Right cardiac atrium (tissue), 5 donors: ENCODE measurements at places on chromosomes 7 and 10. TPM values are rescaled to one million over a fixed set of nuclear protein-coding genes. Genes with fewer than 3 reads are reported as not detected.

Gene ZNF488
- total RNA-seq, result not detected

Gene SH2D4B
- total RNA-seq, result not detected

DNA sequence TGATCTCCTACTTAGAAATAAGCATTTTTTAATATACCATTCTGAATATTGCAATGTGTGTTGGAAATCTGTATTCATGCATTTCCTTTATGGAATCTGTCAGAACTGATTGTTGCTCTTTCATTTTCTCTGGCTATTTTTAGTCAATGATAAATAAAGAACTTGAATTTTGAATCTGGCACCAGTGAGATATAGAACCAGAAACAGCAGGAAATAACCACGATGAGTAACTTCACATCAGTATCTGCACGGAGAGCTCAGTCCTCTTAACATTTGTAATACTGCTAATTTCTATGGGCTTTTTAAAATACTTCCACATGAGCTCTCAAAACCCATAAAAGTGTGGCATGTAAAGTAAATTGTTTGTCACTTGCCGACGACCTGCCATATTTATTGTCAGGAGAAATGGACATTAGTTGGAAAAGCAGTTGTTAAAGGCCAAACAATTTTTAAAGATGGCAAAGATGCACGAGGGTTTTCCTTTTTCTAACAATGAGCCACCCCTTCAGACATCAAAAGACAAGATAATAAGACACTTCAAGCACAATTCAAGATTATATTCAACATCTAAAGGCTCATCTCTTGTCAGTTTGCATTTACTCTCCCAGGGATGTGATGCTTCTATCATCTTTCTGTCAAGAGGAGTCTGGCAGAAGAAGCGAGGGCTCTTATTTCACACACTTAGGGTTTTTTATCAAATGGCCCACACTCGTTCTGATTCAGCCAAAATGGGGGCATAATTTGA is 118.3 kb downstream of the POU6F2 start:
- DNase-seq, result no peak

Gene SLC39A12
- total RNA-seq, result not detected

DNA sequence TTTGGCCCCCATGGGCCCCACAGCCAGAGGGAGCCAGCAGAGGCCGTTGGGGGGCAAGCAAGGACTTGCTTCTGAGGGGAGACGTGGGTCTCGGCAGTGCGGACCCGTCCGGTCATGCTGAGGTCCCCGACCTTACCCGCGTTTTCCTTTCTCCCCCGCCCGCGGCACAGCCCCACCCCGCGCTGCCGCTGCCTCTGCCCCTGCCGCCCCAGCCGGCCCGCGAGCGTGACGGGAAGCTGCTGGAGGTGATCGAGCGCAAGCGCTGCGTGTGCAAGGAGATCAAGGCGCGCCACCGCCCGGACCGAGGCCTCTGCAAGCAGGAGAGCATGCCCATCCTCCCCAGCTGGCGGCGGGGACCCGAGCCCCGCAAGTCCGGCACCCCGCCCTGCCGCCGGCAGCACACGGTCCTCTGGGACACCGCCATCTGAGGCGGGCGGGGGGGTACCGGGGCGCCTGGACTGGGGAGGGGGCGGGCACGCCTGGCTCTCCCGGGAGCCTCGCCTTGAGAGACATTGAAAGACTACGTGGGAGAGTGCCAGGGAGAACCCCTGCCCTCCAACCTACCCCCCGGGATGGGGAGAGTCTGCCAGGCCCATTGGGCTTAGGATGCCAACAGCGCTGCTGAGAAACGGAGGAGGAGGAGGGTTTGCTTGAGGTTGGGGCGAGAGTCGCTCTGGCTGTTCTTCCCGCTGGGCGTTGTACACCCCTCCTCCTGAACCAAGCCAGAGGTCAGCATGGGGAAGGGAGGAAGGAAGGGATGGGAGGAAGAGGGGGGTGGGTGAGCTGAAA is 9.9 kb downstream of the NYAP1 start:
- peak; percentile 80 for DNase-seq

Gene C10orf62
- total RNA-seq, result not detected

Gene AKR1C8
- total RNA-seq, result 0.21 TPM

DNA sequence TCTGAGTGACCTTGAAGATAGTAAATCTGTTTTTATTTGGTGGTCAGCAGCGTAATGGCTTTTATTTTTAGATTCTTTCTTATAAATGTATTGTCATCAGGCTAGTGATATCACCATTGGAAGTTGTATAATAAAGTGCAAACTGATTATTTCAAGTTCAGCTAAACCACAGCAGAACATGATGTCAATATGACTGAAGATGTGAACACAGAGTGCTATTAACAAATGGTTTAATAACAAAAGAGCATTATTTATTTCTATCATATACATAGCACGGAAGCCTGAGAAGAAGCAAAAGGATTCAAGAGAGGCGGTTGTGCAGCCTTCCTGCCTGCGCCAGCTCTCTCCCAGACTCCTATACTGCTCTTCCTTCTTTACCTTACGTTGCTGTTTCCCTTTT is 142.7 kb downstream of the SDK1 start:
- DNase-seq, result no peak

Gene GLCCI1
- 8.3 TPM for total RNA-seq

- no peak for DNase-seq
Observed at GRCh38 chr10:91778485-91778884, 19.7 kb upstream of the TNKS2 start.

DNA sequence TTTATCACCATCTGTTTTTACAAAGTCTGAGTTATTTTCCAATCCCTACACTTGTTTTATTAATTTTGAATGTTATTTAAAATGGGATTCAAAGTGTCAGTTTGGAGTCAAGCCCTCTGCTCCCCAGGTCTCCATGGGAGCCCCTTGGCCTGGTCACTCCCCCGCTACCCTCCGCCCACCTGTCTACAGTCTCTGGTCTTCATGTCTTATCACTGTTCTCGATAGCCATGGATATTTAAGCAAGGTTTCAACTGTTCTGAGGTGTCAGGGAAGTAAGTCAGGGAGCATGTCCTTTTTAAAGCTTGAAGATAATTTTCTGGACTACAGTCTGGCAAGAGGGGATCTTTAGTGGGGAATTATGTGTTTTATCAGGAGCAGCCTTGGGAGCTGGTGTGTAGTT is 19.1 kb upstream of the HPS1 start:
- DNase-seq, result no peak

Gene POM121
- 19.0 TPM for total RNA-seq

DNA sequence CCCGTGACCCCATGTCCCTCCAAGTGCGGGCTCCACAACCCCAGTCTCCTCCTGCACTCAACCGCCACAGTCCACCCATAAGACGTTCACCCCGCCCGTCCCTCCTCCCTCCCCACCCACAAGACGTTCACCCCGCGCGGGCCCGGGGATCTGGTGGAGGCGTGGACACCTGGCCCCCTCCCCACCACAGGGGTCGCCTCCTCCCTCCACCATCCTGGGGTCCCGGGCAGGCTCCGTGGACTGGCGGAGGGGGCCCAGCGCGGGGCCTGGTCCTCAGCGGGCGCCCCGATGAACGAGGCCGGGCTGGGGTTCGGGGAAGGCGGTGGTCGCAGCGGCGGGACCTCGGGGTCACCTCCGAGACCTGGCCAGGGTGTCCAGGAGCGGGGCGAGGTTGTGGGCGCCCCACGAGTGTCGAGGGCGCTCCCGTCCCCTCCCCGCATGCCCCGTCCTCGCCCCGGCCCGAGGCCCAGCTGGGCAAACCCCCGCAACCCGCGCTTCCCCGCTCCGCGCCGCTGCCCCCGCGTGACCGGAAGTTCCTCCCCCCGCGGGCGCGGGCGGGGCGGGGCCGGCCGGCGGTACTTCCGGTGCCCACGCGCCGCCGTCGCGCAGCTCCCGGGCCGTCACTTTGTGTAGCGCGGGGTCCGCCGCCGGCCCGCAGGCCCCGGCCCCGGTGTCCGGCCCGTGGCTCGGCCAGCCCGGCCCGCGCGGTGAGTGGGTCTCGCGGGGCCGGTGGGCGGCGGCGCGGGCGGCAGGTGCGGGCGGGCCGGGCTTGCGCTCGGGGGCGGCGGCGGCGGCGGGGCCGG is at the start of gene ZNF316:
ZNF316 (plus strand) TSS at position 578 of the 803 bp plus-strand sequence. CDS start 5,092 bp downstream, outside the sequence.
- DNase-seq, result peak; percentile 89

DNA sequence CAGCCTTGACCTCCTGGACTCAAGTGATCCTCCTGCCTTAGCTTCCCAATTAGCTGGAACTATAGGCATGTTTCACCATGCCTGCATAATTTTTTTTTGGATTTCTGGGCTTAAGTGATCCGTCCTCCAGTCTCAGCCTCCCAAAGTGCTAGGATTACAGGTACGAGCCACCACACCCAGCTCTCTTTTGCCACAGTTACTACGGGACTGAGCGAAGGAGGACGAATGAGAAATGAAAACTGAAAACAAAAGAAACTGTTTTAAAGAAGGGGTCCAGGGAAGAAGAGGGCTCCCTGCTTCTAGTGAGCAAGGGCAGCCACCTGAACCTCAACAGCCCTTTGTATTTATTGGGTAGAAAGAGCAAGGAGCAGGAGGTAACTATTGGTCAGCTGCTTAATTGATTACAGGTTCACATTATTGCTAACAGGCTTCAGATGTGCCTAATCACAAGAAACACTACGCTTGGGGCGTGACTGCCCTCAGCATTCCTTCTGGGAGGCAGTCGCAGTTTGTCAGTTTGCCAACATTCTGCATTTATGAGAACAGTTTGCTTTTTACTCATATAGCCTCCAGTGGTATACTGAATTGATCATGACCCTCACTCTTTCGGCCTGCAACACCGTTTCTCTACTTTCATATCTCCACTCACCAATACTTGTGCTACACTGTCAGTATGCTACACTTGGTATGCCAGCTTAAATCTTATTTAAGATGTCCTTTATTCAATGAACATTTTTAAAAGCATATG is 676.8 kb downstream of the DNAJB9 start:
- DNase-seq, result no peak

- DNase-seq, result no peak
Observed at GRCh38 chr7:2355705-2356008, 1.0 kb downstream of the EIF3B start.

DNA sequence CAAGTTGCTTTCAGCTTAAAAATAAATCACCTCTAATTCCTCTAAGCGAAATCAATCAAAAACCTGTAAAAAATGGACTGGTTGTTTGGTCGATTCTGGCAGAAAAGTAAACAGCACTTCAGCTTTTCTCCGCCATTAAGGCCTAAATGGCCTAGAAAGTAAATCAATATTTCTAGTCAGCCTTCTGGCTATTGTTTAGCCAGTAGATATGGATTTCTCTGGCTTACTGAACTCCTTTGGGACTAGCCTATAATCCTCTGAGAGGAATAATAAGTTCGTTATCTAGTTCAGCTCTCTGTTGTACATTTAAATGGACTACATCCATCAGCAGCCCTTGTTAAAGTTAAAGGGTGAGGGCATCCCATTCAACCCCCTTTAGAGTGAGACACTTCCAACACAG is 400.1 kb upstream of the ETV1 start:
- no peak for DNase-seq

- no peak for DNase-seq
Observed at GRCh38 chr10:31920538-31920937, 8.1 kb downstream of the ARHGAP12 start.

DNA sequence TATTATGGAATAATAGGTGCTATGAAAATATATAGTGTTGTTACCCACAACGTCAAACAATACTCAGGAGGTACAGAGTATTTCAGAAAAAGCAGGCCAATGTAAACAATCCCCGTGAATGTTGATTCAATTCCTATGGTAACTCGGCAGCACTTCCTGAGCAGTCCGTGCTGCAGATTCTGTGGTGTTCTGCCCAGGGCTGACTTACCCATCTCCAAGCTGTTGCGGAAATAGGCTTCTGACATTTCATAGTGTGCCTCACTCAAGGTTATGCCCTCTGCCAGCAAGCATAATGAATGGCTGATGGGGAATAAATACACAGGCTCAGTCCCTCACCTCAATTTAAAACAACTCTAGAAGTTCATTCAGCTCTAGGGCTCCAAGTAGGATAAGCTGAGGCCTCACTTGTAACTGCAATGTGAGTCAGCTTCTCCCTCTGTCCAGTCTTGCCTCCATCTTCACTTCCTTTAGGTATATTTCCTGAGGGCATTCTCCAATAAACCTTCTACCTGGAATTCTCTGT is 177.6 kb downstream of the GNAI1 start:
- DNase-seq, result no peak

Gene HOXA6
- not detected for total RNA-seq

GRCh38 chr7:133723044-133723443 is 404.1 kb upstream of the LRGUK start:
- no peak for DNase-seq

- DNase-seq, result no peak
Observed at GRCh38 chr7:39153647-39154046, 175.9 kb downstream of the POU6F2 start.

Gene ATRNL1
- total RNA-seq, result 2.1 TPM

Gene VAX1
- not detected for total RNA-seq

Gene CAMK2G
- total RNA-seq, result 18.2 TPM

DNA sequence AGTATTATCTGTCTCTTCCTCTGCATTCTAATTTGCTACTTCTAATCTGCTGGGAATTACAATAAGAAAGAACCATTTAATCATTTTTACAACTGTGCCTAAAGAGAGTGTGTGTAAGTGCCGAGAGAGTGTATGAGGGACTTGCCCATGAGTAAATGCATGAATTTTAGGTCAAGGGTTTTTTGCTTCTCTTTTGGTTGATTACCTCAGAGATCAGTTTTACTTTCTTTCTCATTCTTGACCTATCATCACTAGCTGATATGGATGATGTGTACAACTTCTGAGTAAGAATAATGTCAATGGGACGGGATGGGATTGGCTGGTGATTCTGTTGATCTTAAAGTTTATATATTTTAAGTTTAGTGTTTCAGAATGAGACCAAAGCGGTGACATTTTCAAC is 47.8 kb downstream of the IKZF1 start:
- DNase-seq, result no peak

DNA sequence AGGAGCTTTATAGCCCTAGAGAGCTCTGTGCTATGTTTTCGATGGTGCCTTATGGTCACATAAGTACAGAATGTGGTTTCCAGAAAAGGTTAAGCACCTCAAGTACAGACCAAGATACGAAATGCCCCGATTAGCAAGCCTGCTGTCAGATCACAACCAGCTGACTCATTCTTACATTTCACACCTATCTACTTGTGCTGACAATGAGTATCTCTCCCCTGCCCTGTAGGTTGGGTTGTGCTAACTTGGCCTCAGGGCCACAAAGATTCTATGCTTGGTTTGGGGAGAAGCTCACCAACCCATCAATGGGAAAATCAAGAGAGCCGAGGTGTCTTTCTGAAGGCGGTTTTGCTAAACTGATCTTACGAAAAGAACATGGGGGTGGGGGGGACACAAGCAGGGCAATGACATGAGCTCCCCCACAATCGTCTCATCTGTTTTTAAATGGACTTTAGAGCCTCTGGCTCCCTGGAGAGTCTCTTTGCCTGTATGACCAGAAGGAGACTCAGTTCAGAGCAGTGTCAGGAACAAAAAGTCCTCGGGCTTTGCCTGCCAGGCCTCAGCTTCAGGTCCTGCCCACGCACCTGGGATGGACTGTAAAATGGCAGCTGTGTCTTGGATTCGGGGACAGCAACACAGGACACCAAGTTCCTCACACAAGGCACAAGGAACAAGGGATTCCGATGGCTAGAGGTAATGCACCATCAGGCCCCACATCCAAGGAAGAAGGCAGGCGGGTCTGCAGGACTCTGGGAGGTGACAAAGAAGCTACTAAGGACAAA is 55.1 kb downstream of the FAM53B start:
- DNase-seq, result peak; percentile 12

Gene C1QL3
- 0.26 TPM for total RNA-seq

Gene IGFBP1
- total RNA-seq, result 0.25 TPM
